ENCODE measurements at places on chromosomes 2 and 18.
A peak's percentile ranks its signal among the peaks of the same experiment; 100 is the strongest.

- peak; percentile 74 for DNase-seq
Measured at GRCh38 chr2:238263204-238264071, 23.6 kb upstream of the HES6 start.

- no peak for DNase-seq
Measured at GRCh38 chr18:26780520-26781325, 84.8 kb downstream of the AQP4 start.

- peak; percentile 74 for DNase-seq
Measured at GRCh38 chr18:13376841-13377351, 158.3 kb downstream of the LDLRAD4 start.

DNA sequence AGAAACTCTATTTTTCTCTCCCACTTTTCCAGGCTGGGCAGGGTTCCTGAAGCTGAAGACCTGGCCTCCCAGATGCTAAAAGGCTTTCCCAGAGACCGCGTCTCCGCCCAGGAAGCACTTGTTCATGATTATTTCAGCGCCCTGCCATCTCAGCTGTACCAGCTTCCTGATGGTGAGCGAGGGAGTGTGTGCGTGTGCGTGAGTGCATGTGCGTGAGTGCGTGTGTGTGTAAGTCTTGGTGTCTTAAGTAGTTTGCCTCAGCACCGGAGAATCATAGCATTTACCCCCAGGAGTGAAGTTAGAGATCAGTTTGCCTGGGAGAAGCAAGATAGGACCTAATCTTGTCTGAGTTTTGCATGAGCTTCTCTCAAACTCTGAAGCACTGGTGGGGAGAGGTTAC, 73.7 kb downstream of the CDK15 start:
- no peak for DNase-seq

GRCh38 chr18:48409591-48410094, 460 bp upstream of the ZBTB7C start:
- no peak for DNase-seq

DNA sequence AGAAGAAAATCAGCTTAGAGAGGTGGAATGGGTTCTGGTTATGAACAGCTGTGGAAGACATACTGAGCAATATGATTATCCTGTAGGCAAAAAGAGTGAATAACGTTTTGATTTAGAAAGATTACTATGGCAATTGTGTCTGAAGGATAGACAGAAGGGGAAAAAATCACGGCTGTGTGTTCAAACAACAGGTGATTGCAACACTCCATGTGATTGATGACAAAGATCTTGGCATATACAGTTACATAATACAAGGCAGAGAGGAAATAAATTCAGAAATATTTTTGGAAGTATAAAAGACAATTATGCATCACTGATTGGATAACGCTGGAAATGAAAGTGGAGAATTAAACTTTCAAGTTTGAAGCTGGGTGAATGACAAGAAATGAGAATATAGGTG, 58.5 kb upstream of the KCNJ3 start:
- DNase-seq = no peak

DNA sequence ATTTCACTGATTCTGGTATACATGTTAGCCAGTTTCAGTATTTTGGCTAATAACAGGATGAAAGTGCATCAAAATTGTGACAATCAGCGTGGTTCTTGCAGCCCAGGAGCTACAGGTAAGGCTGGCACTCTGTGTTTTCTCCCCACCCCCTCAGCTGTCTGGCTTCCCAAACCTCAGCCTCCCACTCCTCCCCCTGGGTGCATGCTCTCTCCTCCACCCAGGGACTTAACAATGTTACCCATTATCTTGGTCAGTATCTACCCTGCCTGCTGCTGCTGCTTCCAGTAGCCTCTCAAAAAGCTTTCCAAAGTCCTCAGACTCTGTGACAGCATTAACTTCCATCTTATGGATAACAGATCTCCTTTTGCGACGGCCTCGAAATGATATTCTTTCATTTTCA, 41.0 kb downstream of the TRABD2A start:
- DNase-seq = no peak

Measured in activated CD4-positive, alpha-beta T cell treated with anti-CD3 and anti-CD28 coated beads, Interleukin-2, Interleukin-4, amounts not matched to agents 100 ng/mL and 50 ng/mL, durations not matched to agents 16 hours and 8 hours (primary cell).